Stimulated activated naive CD4-positive, alpha-beta T cell (primary cell): ENCODE measurements at places on chromosomes 3 and 15.
A peak's percentile ranks its signal among the peaks of the same experiment; 100 is the strongest.

GRCh38 chr15:101156509-101157159 is 95.2 kb downstream of the CHSY1 start:
- no peak for DNase-seq

DNA sequence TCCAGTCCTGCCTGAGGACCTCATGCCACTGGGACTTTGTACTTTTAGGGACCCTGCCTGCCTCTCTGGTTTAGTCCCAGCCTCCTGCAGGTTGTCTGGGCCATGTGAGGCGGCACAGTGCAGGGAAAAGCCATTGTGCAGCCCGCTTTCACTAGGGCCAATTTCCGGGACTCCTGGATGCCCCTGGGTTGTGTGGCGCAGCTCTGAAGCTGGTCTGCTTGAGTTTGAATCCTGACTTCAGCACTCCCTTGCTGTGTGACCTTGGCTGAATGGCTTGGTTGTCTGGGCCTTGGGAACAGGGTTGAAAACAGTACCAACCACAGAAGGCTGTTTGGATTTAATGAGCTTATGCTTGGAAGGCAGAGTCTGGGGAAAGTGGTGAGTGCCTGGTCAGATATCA is 8.3 kb downstream of the TEX264 start:
- DNase-seq: no peak

DNA sequence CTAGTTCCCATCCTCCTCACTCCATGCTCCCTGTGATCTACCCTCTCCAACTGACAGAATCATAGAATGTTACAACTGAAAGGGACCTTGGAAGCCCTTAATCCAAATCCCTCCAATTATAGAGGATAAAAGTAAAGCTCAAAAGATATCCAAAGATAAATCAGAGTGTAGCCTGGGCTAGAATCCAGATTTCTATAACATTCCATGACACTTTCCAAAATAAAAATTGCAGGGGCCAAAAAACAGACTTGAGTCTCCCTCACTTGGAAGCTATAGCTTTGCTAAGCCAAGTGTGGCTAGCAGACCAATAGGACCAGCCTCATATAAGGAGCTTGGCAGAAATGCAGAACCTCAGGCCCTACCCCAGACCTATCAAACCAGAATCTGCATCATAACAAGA is 148.1 kb downstream of the NTRK3 start:
- no peak for DNase-seq

- no peak for DNase-seq
Observed at GRCh38 chr3:46947546-46947901, 29.0 kb downstream of the CCDC12 start.

GRCh38 chr15:65184868-65185717 is at the start of gene CLPX:
CLPX (minus strand) TSS chr15:65185342; CDS start chr15:65185153, 189 bp downstream.
- peak; percentile 93 for DNase-seq

DNA sequence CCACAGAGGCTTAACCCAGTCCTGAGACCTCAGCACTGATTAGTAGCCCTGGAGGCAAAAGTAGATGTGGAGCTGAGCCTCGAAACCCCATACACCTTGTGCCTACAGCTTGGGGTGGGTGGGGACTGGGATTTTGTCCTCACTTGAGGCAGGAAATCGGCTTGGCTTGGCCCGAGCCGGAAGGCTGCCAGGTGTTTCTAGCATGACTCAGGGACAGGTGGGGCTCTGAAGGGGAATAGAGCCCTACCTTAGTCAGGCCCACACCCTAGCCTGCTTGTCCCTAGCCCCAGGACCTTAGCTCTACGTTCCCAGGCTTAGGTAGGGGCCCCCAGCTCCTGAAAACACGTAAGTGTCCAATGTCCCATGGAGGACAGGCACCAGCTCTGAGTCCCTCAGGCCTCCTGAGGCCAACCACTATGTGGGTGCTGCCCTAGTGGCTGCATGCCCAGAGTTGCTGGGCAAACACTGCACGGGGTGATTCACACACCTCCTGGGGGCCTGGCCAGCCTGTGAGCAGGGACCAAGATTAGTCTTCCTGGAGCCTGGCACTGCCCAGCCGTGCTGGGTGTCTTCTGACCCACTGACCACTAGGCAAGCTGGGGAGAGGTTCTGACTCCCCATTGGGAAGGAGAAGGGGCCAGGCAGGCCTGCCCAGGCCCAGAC is 3.1 kb downstream of the MST1R start:
- no peak for DNase-seq

DNA sequence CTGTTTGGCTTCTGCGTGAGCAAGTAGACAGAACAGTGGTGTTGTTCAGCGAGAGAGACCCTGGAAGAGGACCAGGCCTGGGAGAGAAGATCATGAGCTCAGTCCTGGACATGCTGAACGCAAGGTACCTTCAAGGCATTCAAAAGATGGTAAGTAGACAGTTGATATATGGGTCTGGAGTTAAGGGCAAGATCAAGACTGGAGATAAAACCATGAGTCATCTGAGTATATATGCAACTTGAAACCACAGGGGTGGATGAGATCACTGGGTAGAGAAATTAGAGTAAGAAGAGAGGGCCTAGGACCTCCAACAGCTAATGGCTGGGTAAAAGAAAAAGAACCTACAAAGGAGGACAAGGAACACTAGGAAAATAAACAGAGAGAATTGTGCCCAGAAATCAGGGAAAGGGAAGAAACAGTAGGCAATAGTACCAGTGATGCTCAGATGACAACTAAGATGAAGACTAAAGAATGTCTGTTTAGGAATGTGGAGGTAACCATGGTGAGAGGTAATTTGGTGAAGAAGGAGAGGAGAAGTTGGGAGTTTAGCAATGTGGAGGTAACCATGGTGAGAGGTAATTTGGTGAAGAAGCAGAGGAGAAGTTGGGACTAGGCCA is 343.2 kb upstream of the ADAMTS9 start:
- no peak for DNase-seq

GRCh38 chr15:37758412-37758811 is 176.0 kb upstream of the TMCO5A start:
- DNase-seq: no peak

- DNase-seq: no peak
Observed at GRCh38 chr3:111035316-111035715, 36.3 kb upstream of the NECTIN3 start.

- DNase-seq: no peak
Observed at GRCh38 chr3:58346368-58346767, 13.7 kb downstream of the PXK start.
